MCF 10A (cell line): ENCODE measurements at places on chromosomes 5 and 9. TPM values are rescaled to one million over a fixed set of nuclear protein-coding genes. Genes with fewer than 3 reads are reported as not detected.

- no peak for DNase-seq
Observed at GRCh38 chr9:114007991-114008666, 70.0 kb downstream of the AMBP start.

DNA sequence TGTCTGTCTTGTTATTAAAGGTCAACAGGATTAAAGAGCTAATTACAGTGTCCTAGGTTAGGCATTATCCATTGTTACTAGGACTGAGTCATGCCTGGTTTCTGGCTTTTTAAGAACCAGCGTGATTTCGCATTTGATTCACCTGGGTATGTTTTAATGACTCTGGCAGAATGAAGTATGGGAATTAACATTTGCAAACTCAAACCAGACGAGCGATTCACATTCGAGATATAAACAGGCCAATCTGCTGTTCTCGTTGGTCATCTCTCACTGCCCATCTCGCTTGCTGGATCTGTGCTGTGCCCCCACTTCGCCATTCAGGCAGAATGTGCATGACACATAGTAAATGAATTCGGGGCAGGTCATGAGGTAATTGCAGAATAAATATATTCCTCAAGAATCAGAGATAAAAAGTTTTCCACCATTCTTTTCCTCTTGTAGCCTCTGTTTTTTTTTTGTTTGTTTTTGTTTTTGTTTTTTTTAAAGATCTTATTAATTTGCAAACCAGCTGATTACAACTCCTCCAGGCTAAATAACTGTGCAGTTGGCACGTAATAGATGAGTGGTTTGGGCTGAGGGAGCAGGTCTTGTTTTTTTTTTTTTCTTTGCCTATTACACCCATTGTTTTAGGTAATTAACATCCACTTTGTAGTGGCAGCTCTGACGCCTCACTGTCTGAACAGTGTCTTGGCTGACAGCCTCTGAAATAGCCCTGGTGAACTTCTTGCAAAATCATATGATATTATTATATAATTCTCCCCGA, 313.5 kb upstream of the MSX2 start:
- peak; percentile 55 for DNase-seq

DNA sequence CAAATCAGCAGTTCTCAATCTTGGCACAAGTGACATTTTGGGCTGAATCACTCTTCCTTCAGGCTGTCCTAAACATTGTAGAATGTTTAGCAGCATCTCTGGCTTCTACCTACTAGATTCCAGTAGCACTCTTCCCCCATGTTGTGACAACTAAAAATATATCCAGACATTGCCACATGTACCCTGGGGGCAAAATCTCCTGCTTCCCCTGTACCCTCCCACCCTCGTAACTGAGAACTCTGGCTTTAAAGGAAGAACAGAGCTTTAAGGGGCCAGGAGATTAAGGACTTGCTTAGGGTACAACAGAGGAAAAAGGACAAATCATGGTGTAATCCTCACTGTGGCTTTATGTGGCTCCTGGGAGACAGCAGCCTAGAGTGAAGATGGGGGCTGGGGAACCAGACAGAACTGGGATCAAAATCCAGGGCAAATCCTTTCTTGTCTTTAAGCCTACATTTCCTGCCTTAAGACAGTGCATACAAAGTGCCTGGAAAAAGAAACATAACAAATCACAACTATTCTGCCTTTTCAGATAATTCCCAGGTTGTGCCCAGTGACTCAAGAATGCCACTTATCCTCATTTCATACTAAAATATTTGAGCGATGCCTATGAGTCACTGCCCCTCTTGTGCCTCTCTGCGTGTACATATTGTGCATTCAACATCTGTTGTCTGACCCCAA, 109.3 kb downstream of the DAPK1 start:
- peak; percentile 59 for DNase-seq

DNA sequence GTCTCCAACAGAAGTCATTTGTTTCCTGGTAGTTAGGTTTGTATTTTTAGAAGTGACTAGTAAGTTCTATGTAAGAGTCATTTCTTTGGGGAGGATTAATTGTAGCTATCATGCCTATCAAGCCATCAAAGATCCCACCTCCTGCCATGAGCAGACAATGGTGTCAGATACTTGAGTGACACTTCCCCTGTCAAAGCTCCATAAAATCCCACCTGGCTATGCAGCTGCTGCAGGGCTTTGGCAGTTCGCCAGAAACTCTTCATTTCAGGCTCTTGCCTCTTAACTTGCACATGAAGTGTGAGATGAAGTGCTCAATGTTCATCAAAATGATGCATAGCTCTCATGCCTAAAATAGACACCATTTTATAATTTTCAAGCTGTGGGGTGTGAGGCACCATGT, 312.1 kb downstream of the CDH12 start:
- peak; percentile 8 for DNase-seq

DNA sequence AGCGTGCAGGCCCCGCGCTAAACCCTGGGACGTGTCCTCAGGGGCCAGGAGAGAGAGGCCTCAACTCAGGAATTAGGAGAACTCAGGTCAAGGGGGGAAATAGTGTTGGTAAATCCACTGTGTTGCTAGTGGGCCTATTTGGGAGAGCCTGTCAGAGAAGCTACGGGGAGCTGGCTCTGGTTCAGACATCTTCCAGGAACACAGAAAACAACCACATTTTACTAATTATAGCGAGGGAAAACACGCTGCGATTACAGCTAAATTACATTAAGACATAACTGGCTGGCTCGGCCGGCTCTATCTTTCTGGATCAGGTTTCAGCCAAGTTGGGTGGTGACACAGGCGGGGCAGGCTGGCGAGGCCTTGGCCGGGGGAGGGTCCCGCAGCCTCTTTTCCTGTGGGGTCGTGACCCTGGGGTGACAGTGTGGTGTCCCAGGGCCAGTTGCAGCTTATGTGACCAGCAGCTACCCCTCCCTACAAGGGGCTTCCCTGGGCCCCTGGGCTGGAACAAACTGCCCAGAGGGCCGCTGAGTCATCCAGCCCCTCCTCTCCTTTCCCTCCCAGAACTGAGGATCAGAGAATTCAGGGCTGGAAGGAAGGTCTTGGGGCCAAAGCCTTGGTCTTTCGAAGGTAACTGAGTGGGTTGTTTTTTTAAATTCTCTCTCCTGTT, 75.1 kb downstream of the FGF18 start:
- peak; percentile 91 for DNase-seq

DNA sequence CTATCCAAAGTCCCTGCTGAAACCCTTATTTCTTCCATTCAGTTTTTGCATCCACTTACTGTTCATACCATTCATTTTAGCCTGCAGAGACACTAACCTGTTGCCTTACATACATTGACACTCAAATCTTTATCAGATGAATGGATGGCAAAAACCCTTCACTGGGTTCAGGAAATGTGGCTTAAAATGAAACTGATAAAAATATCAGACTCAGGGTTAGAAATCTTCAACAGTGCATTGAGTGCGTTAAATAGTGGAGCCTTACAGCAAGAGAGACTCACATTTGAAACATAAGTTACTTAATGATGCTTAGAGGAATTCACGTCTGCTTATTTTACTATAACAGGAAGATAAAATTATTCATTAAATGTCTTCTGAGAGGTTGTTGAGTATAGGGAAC, 28.0 kb upstream of the BNC2 start:
- DNase-seq, result no peak

DNA sequence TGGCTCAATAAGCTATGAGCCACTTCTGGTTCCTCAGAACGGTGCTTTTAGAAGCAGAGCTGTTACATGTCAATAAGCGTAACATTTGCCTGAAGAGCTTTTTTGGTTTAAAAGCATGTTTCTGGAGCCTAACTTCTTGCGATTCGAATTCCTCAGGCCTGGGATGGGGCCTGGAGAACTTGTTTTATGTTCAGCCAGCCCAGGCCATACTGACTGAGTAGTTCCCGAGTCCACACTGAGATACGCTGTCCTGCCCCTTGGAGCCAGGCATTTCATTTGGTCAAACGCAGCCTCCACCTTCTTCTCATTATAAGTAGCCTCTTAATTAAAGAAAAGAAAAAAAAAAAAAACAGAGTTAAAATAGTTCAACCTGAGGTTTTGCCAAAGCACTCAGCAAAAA, 260.6 kb upstream of the ANKRD55 start:
- no peak for DNase-seq

GRCh38 chr5:68436686-68437520, 221.3 kb downstream of the PIK3R1 start:
- no peak for DNase-seq

SLC23A1 gene
- total RNA-seq, result not detected in 2 replicates

ALG2 gene
- 54.6 and 54.7 TPM in 2 replicates for total RNA-seq

CCL27 gene
- 0.49 TPM in 1 of 2 replicates, not detected in the other for total RNA-seq

GRCh38 chr5:177496727-177497291, 595 bp downstream of the PDLIM7 start:
- peak; percentile 95 for DNase-seq

DNA sequence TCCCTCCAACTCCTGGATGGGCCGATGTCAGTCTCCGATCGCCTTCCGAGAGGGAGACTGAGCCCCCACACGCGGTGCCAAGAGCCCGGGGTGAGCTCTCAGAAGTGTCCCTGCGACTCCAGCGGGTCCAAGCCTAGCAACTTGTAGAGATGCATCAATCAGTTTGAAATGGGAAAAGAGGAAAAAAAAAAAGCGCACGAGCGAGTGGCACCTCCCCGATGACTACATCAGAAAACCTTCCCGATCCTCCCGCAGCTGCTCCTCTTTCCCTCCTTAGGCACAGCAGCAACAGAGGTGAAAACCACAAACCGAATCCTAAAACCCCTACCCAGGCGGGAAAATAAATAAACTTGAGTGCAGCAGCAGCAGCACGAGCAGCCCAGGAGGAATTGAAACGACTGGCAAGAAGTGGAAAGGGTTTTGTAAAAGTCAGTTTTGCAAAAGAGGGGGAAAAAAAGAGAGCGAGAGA, 1.0 kb upstream of the EFNA5 start:
- peak; percentile 87 for DNase-seq

GRCh38 chr9:121771851-121772599, 120.6 kb downstream of the DAB2IP start:
- DNase-seq, result no peak

- no peak for DNase-seq
Observed at GRCh38 chr5:124538931-124539330, 207.5 kb downstream of the ZNF608 start.

DNA sequence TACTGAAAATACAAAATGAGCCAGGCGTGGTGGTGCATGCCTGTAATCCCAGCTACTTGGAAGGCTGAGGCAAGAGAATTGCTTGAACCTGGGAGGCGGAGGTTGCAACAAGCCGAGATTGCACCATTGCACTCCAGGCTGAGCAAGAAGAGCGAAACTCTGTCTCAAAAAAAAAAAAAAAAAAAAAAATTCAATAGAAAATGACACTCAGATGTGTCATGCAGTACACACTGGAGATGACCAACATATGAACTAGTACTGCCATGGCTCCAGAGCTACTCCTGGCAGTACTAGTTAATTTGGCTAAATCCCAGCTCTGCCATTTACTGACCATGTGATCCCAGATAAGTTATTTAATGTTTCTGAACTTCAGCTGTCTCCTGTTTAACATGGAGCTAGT, 7.3 kb downstream of the ATOX1 start:
- DNase-seq, result peak; percentile 78

- no peak for DNase-seq
Observed at GRCh38 chr5:69010476-69010875, 83.3 kb upstream of the SLC30A5 start.

DNA sequence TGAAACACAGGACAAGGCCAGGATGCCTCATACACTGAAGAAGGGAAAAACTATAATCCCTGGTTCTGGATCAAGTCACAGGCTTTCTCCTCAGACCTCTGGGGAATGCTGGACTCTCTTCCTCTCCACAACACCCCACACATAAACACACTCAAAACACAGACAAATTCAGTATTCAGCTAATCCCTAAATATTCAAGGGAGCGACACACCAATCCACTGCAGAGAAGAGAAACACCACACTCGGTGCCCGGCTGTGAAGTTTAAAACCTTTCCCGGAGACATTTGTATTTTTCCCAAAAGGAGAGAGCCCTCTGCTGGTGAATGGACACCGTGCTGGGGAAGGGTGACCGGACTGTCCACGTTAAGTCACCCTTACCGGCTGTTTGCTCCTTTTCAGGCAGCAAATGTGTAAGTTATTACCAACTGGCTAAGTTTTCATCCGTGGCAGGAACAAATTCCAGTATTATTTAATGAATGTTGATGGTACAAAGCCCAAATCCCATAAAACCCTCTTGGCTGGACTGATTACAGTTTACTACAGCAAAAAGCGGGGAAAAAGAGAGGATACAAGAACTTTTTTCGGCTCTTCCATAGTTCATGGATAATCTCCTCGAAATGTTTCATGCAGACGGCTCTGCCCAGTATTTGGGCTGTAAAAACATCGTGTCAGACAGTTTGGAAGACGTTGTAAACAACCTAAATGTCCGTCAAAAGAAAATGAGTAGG, 130.9 kb upstream of the SLC30A5 start:
- DNase-seq, result peak; percentile 73

STPG3 gene
- total RNA-seq, result not detected in 2 replicates

GRCh38 chr9:114504341-114505186, 709 bp downstream of the WHRN start:
- no peak for DNase-seq

TXNDC8 gene
- not detected in 2 replicates for total RNA-seq

DNA sequence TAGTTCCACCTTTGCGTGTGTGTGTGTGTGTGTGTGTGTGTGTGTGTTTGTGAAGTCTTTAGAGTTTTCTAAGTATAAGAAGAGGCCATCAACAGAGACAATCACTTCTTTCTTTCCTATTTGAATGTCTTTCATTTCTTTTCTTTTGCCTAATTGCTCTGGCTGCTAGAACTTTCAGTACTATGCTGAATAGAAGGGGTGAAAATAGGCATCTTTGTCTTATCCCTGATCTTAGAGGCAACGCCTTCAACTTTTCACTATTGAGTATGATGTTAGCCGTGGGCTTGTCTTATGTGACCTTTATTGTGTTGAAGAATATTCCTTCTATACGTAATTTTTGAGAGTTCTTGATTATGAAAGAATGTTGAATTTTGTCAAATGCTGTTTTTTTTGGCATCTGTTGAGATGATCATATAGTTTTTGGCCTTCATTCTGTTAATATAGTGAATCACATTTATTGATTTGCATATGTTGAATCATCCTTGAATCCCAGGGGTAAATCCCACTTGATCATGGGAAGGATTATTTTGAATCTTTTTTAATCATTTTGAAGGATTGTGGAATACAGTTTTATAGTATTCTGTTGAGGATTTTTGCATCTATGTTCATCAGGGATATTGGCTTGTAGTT, 134.8 kb upstream of the CD180 start:
- peak; percentile 54 for DNase-seq

TERT gene
- total RNA-seq, result 0.16 TPM in 1 of 2 replicates, not detected in the other

GRCh38 chr5:61551637-61552313, 219.7 kb downstream of the ZSWIM6 start:
- no peak for DNase-seq

GRCh38 chr5:54610197-54610944, 92.8 kb downstream of the SNX18 start:
- no peak for DNase-seq

SPATA31C1 gene
- total RNA-seq, result not detected in 2 replicates

ISOC1 gene
- total RNA-seq, result 11.2 and 12.8 TPM in 2 replicates

HSD17B3 gene
- 0.74 TPM in 1 of 2 replicates, not detected in the other for total RNA-seq
